ENCODE measurements at places on chromosomes 7 and 10.

- DNase-seq = no peak
Observed at GRCh38 chr10:114420811-114421485, 16.6 kb upstream of the AFAP1L2 start.

DNA sequence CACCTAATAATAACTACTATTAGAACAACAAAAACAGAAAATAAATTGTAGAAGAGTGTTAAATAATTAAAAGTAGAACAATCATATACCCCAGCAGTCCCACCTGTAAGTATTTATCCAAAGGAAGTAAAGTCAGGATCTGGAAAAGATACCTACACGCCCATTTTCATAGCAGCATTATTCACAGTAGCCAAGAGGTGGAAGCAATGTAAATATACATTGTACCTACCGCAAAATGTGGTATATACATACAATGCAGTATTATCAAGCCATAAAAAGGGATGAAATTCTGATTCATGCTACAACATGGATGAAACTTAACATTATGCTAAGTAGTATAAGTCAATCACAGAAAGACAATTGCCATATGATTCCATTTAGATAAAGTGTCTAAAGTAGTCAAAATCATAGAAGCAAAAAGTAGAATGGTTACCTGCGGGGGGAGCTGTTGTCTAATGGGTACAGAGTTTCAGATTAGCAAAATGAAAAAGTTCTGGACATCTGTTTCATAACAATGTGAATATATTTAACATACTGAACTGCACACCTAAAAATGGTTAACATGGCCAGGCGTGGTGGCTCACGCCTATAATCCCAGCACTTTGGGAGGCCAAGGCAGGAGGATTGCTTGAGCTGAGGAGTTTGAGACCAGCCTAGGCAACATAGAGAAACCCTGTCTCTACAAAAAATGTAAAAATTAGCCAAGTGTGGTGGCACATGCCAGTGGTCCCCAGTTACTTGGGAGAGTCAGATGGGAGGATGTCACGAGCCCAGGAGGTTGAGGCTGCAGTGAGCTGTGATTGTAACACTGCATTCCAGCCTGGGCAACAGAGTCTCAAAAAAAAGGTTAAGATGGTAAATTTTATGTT, 6.0 kb upstream of the TMED4 start:
- peak; percentile 83 for DNase-seq

- no peak for DNase-seq
Observed at GRCh38 chr7:12942609-12943008, 255.2 kb downstream of the ARL4A start.

- no peak for DNase-seq
Observed at GRCh38 chr10:14748441-14748840, 26.3 kb downstream of the FAM107B start.

DNA sequence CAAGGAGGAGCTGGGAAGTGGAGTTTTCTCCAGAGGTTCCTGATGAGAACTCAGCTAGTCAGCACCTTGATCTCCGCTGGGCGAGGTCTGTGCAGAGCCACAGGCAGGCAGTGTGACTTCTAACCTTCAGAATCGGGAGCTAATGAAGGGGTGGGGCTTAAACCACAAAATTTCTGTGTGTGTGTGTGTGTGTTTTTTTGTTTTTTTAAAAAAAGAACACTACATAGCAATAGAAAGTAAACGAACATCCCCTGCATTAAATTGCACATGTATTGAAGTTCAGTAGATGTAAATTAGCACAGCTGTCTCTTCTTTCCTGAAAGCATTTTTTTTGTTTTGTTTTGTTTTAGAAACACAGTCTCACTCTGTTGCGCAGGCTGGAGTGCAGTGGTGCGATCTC, 46.2 kb downstream of the RBM17 start:
- DNase-seq = no peak

DNA sequence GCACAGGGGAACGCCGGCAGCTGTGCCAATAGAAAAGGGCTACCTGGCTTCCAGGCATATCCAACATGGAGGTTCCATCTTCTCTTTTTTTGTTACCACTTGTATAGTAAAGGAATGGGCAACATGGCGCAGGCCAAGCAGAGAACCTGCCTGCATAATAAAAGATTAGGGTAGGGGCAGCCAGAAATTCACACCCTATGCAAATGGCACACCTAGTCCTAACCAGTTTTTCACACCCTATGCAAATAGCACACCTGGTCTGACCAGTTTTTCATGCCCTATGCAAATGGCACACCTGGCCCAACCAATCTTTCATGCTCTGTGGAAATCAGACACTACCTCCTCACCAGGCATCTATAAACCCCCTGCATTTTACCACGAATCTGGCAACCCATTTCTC, 369.5 kb downstream of the IPMK start:
- no peak for DNase-seq

DNA sequence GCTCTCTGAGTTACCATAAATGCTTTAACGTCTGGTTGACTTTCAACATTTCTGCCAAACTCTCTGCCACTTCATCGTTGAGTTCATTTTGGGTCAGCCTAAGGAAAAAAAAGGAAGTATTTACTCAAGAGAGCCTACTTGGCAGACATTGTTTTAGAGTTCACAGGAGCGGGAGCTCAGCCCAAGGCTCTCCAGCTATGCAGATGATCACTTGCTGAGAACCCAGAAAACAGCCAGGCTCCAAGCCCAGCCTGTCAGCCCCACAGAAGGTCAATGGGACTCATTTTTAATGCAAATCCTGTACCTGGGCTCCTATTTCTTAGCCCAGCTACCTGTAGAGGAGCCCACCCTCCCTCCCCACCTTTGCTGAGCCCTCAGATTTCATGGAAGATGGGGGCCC, 45.5 kb downstream of the NOD1 start:
- DNase-seq = no peak

DNA sequence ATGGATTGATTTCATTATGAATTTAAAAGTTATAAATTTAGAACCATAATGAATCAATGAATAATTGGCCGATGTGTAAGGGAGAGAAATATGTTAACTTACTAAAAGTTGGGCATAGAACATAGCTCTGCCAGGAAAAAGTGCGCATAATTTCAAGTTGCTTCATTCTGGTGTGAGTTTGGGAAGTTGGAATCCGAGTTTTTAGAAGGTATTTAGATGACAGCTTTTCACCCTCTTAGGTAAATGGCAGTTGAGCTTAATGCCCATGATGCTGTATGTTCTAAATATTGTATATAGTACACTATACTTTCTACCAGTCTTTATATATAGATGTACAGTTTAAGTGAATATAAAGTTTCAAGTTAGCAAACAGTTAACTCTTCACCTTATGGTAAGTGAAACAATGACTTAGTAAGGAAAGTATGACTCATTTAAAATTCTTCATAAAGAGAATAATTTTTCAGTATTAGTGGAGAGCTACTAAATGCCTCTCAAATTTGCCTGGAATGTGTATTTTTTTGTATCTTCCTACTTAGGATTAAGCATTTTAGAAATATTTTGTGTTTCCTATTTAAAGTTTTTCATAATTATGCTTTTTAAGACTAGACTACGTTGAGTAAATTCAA, 1.6 kb downstream of the C1GALT1 start:
- peak; percentile 34 for DNase-seq

GRCh38 chr7:13851736-13852135, 137.7 kb downstream of the ETV1 start:
- DNase-seq = no peak

GRCh38 chr7:2248984-2249694, 7.1 kb downstream of the NUDT1 start:
- no peak for DNase-seq

GRCh38 chr10:76270464-76270863, 839.0 kb downstream of the LRMDA start:
- no peak for DNase-seq

DNA sequence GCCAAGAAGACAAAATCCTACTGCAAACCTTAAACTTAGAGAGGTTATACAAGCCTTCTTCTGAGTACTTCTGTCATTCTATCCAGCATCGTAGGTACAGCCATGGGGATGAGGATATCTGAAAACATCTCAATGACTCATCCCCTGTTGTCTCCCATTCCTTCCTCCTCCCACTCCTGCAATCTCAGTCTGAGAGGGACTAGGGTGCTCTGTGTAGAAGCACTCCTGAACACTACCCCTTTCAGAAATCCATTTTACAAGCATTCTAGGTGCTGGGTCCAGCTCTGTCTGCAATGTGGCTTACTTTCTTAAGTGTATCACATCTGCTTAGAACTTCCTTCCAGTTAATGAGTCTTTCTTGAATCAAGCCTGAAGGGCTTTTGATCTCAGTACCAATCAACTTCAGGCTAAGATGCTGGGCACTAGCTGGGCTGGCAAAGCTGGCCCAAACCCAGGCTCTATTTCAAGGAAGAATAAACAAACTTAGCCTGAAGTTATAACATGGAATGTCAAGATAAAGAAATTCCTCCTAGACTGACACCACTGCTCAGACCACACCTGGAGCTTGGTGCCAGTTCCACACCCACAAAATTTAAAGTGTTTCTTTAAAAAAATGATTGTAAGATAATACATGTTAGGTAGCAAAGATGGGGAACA, 270.3 kb upstream of the AOAH start:
- DNase-seq = no peak

DNA sequence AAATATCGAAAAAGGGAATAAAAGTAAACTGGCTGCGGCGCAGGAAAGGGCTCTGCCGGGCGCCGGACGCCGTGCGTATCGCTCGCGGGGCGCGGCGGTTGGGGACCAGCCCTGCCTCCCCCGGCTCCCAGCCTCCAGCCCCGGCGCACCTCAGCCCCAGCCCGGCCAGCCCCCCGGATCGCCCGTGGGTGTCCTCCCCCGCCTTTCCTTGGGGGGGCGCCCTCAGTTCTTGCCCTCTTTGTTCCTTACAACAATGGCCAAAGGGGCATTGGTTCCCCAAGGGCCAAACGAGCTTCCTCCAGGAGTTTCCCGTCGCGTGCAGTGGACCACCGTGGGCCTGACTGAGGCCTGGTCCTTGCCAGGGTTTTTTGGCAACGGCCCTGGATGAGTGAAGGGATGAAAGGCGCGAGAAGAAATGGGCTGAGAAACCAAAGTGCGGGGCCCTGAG, 1.2 kb downstream of the MACROH2A2 start:
- no peak for DNase-seq

GRCh38 chr7:147937428-147937827, 653.1 kb upstream of the C7orf33 start:
- no peak for DNase-seq

DNA sequence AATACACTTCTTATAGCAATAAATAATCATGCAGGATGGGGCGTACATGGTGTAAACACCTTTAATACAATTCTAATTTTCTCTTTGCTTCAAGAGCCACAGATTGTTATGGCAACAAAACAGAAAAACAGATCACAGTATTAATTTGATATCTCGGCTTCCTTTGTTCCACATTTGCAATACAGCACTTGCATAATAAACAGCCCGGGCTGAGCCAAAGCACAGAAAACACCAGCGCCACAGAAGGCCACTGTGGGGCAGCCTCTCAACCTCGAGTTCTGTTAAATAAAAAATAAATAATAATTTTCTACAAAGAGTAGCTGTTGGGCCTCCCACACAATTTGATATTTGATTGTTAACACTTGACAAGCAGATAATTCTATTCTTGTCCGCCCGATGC, 255.9 kb downstream of the USP6NL start:
- DNase-seq = no peak

GRCh38 chr10:121873236-121873635, 54.6 kb downstream of the ATE1 start:
- no peak for DNase-seq

DNA sequence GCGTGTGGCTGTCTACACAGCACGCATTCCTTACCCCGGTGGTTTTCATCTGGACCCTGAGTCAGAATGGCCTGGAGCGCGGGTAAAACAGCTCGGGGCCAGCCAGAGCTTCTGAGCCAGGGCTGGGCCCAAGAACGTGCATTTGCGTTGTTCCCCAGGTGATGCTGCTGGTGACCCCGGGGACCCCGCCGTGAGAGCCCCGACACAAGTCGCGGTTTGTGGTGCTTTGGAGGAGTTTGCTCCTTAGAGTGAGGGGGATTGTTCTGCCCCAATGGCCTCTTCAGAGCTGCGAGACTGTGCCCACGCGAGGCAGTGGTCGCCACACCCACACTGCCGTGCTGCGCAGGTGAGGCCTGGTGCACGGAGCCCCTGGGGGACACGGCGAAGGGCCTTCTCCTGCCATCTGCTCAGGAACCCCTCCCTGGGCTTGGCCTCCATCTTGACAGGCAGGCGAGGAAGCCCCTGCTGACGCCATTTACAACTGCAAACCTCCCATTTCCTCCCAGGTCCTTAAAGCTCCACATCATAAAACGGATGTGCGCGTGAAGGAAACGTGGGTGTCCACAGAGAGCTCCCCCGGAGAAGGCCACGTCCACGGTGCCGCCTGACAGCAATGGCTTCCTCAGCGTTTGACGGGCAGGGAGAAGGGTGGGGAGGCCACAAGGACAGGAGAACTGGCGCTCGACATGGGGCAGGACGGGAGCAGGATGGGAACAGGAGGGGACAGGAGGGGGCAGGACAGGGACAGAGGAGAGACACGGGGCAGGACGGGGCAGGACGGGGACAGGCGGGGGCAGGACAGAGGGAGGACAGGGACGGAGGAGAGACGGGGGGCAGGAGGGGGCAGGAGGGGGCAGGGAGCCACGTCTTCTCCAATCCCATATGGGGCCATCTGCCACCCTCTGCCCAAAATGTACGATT, 477.2 kb downstream of the DNAJB6 start:
- DNase-seq = no peak

DNA sequence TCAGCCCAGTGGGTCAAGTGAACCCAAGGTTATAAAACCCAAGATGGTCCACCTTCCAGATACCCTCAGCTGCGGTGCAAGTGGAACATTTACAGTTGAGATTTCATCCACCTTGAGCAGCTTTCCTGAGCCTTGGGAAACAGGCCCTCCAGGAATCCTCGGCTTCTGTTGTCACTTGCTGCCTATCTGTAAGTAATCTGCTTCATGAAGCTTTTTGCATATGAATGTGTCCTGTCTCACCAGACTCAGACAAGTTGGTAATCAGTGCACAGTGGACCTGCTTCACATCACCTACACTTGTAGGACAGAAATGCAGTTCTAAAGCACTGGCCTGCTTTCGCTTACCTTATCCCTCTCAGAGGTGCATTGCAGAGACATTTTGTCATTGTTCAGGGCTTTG, 80.3 kb downstream of the FAM185A start:
- no peak for DNase-seq

DNA sequence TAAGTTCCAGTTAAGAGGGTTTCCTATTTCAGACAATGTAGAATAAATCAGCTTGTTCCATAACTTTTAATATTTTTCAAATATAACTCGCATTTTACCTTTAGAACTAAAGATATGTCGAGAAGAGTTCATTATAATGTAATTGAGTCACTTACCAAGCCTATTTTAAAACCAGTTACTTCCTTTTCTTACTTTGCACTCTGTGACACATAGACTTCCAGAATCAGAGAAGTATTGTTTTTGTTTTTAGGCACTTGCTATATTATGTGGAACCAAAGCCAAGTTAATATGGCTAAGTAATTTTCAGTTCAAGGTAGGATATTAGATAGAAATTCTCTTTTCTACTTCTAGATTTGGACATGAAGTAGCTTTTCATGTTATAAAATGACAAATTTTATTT, 182.7 kb upstream of the PRPS1L1 start:
- no peak for DNase-seq

DNA sequence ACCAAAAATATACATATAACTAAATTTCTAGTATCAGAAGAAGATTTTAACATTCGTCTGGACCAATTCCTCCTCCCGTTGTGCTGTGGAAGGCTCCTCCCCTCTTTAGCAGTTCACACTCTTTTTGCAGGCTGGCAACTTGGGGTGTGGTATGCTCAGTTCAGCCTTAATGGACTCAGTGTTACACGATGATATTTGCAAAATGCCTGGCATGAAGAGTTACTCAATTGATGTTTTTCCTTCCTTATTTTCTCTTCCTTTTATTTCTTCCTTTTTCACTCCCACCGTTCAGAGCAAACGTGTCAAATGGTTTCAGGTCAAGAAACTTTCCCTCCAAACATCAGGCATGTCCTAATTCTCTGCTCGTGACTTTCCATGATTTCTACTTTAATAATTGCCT, 248.3 kb downstream of the PHF14 start:
- no peak for DNase-seq
